ENCODE measurements at places on chromosomes 13 and 19. TPM values are rescaled to one million over a fixed set of nuclear protein-coding genes. Genes with fewer than 3 reads are reported as not detected.

Gene ZNF99
- total RNA-seq, result 0.27 TPM

Gene CYSLTR2
- 9.7 TPM for total RNA-seq

Gene HCST
- 63.3 TPM for total RNA-seq

Gene PRTN3
- total RNA-seq, result 34.7 TPM

Gene SERPINE3
- total RNA-seq, result under 0.01 TPM

DNA sequence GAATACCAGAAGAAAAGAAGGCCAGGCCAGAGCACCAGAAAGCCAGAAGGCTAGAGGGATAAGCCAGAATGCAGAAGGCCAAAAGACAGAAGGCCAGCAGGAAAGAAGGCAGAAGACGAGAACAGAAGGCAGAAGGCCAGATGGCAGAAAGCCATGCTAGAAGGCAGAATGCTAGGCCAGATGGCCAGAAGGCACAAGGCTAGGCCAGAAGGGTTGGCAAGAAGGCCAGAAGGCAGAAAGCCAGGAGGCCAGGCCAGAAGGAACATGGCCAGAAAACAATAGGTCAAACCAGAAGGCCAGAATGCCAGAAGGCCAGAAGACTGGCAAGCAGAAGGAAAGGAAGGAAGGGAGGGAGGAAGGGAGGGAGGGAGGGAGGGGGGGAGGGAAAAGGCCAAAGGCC is 188.8 kb downstream of the TUBA3C start:
- no peak for DNase-seq

DNA sequence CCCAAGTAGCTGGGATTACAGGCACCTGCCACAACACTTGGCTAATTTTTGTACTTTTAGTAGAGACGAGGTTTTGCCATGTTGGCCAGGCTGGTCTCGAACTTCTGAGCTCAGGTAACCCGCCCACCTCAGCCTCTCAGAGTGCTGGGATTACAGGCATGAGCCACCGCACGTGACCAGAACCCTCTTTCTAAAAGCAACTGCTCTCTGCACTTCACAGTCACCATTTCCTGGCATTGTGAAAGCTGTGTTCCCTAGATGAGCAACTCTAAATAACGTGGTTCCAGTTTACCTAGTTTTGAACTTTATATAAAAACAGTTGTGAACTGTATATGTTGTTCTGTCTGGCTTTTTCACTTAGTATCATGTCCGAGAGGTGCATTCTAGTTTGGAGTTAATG is 152.9 kb downstream of the SIPA1L3 start:
- peak; percentile 51 for DNase-seq

GRCh38 chr19:4086411-4086867 is 19.7 kb upstream of the ZBTB7A start:
- DNase-seq, result no peak

- DNase-seq, result peak; percentile 34
Observed at GRCh38 chr13:57630661-57631595, 616 bp upstream of the PCDH17 start.

- DNase-seq, result peak; percentile 84
Observed at GRCh38 chr19:18317961-18318800, 4.7 kb downstream of the LSM4 start.

GRCh38 chr19:48290401-48290770 is 20.5 kb downstream of the ZNF114 start:
- no peak for DNase-seq

- DNase-seq, result no peak
Observed at GRCh38 chr13:78238911-78239310, 320.3 kb upstream of the EDNRB start.

GRCh38 chr13:94550062-94550738 is 45.8 kb downstream of the TGDS start:
- DNase-seq, result no peak

DNA sequence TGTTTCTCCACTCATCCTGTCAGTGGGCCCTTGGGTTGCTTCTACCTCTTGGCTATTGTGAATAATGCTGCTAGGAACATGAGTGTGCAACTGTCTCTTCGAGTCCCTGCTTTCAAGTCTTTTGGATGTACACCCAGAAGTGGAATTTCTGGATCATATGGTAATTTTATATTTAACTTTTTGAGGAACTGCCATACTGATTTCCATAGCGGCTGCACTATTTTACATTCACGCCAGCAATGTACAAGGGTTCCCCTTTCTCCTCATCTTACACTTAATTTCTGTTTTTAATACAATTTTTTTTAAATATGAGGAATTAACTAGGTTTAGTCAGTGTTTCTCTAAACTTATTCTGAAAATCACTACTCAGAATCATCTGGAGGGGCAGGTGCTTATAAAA is 24.2 kb upstream of the SLC46A3 start:
- DNase-seq, result no peak

DNA sequence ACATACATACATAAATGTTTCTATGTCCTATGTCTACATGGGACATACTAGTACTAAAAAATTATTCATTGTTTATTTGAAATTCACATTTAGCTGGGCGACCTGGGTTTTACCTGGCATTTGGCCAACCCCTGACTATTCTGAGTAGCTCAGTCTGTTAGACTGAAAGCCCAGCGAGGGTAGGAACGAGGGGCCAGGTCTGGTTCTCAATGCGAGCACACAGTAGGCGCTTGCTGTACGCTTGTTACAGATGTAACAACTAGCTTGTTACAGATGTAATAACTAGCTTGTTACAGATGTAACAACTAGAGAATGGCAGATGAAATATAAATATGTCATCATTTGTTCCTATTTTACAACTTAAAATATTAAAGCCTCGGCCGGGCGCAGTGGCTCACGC is 920 bp upstream of the ANO8 start:
- no peak for DNase-seq

- DNase-seq, result no peak
Observed at GRCh38 chr13:83117046-83117445, 765.2 kb downstream of the SLITRK1 start.

GRCh38 chr19:50780753-50781435 is 9.3 kb upstream of the ACP4 start:
- DNase-seq, result no peak

DNA sequence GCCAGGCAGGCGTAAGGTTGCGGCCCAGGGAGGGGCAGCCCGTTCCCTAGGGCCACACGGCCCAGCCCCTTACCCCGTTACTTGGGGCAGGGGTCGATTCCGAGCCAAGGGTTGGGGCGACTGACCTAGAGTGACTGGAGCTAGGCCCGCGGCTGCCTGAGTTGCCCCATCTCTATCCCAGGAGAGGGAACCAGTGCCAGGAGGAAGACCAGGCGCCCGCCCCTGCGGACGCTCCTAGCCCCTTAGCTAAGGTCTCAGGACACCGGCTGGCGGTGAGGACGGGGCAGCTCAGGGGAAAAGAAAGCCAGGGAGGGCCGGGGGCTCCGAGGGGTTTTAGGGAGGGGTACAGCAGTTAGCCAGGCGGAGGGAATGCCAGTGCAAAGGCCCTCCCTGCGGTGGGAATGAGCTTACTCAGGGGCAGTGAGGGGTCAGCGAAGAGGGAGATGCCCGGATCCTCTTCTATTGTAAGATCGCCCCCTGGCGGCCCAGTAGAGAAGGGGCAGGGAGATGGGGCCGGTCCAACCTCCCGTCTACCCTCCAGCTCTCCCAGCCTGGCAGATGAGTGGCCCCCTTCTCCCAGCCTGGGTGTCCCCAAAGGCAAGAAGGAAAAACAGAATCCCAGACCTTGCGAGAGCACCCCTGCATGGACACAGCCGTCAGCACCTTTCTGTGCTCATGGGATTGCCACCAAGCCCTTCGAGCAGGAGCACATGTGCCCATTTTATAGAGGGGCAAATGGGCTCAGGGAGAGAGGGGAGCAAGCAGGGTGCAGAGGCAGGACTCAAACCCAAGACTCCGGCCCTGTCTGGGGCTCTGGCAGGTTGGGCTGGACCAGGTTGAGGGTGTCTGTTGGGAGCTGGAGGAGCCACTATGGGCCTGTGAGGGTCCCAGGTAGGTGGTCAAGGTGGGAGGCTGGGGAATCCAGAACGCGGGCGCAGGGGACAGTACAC is 16.3 kb downstream of the CILP2 start:
- DNase-seq, result no peak

GRCh38 chr19:45206328-45206727 is 27.7 kb downstream of the BLOC1S3 start:
- no peak for DNase-seq
